ENCODE measurements at places on chromosomes 3 and 15.

GRCh38 chr15:57932348-57932747 lies 133.2 kb downstream of the ALDH1A2 start:
- DNase-seq = no peak

DNA sequence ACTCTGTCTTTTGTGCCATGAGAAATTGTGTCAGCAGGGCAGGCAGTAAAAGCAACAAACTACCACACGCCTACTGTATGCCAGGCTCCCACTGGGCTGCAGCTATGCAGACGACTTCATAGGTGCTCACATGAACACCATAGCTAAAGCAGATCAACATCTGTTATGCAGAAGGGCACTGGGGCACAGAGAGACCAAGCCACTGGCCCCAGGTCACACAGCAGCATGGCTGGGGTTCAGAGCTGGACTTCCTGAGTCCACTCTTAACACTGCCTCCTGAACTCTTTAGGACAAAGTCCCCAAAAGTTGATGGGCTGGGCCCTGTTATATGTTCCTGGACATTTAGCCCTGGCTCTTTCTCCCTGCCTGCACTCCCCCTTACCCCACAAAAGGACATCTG lies 12.4 kb downstream of the TPRA1 start:
- no peak for DNase-seq

GRCh38 chr15:69357773-69358771 lies 56.1 kb upstream of the KIF23 start:
- peak; percentile 58 for DNase-seq

DNA sequence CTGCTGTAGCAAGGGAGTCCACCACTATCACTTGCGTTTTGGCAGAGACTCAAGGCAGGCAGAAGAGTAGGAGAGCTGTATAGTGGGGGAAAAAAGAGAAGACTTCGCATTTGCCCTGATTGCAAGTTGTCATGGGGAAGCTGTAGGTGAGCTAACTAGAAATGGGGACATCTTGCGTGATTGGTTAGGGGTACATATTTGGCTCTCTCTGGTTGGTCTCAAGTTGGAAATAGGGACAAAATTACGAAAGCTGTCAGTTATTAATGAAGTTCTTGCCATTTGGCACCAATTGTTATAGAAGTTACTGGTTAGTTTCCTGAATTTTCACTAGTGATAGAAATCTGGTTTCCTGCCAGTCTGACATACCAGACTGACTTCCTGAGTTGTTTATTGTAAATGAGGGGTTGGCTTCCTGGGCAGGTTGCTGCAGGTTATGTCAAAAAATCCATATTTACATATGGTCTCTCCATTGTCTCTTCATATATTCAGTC lies 8.2 kb upstream of the SENP7 start:
- no peak for DNase-seq

GRCh38 chr3:56997675-56998074 lies 62.8 kb upstream of the SPATA12 start:
- DNase-seq = no peak

DNA sequence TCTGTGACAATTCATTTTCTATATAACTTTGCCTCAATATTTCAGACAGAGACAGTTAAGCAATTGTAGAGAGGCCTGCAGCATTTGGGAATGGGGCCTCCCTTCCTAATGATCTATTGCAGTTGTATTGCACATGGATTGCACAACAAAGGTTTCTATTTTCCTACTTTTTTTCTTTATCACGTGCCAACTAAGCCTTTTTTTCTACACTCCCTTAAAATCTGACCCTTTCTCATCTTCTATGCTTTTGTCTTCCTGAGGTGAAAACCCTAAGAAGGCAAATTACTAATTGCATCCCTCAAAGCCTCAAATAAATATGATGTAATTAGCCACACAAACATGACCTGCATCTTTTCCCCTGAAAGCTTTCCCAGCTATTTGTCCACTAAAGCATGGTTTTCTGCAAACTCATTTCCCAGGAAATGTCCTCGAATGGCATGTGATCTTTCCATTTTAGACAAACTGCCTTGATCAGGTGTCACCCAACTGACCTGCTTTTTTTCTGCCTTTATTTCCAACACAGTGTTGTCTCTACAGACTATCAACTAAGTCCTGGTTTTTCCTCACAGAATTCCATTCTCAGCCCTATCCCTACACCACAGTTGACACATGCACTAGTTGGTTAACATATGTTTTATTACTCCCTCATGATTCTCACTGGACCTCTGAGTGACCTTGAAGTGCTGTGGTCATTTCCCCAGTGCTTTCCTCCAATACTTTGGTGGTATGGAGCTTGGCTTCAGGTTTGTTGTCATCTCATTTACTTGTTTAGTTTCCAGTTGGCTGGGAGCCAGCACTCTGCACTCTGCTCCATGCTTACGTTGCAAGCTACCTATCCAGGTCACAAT lies 31.9 kb upstream of the TSC22D2 start:
- no peak for DNase-seq

DNA sequence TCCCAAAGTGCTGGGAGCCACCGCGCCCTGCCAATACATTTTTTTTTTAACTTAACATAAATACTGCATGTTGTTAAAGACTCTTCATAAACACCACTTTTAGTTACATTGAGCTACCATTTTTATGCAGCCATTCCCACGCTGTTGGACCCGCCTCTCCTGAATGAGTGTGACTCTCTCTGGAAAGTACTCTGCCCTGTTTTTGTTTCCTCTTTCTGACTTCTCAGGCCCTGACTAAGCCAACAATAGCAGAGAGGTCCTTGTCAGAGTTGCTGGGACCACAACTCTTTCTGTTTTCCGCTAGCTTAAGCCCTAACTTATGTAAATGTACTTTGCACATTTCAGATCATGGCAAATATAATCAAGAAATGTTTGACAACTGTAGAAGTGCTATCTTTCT lies 35.2 kb downstream of the PARP15 start:
- DNase-seq = no peak

DNA sequence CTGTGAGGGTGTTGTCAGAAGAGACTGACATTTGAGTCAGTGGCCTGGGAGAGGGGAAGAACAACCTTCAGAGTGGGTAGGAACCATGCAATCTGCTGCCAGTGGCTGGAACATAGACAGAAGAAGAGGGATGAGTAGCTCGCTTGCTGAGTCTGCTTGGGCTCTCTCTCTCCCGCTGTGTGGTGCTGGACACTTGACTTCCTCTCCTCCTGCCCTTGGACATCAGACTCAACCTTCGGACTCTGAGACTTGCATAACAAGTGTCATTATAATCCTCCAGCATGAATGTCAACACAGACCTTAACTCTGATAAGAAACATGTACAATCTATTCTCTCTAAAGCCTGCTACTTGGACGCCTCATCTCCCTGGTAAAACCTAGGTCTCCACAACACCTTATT lies 5.9 kb upstream of the NMD3 start:
- DNase-seq = no peak

- DNase-seq = peak; percentile 98
Measured at GRCh38 chr3:49007068-49007770, at the start of gene WDR6. Gene WDR6 (plus strand): TSS chr3:49007391. CDS start chr3:49007432, 41 bp downstream.

DNA sequence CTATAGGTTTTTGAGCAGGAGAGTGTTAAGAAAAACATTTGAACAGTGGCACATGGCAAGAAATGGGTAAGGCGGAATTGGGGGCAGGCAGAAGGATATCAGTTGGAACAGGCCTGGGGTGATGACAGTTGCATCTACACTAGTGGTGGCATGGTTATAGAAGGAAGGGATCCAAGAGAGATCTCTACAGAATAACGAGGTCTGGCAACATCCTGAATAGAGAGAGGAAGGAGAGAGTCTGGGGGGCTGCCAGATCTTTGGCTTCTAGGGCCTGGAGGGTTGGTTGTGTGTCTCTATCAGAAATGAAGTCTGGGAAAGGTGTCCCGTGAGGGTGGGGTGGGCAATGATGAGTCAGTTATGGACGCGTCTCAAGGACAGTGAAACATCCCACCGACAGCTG lies 26.3 kb downstream of the FSTL1 start:
- no peak for DNase-seq

- peak; percentile 18 for DNase-seq
Measured at GRCh38 chr15:29568840-29569532, 253.3 kb downstream of the TJP1 start.

DNA sequence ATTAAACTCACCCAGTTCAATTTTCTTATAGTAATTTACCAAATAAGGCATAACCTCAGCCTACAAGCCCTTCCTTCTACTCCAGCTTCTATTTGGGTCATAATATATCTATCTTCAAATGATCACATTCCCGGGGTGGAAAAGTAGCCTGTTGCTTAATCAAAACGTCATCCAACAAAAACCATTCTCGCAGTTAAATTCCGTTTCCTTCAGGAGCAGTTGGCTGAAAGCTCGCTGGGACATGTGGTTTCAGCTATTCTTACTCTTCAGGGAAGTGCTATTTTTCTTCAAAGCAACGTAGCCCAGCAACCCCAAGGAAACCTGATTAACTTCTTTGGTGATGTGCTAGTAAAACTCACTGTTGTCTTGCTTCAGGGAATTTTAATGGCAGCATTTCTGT lies 59.6 kb downstream of the MAGI1 start:
- peak; percentile 69 for DNase-seq

DNA sequence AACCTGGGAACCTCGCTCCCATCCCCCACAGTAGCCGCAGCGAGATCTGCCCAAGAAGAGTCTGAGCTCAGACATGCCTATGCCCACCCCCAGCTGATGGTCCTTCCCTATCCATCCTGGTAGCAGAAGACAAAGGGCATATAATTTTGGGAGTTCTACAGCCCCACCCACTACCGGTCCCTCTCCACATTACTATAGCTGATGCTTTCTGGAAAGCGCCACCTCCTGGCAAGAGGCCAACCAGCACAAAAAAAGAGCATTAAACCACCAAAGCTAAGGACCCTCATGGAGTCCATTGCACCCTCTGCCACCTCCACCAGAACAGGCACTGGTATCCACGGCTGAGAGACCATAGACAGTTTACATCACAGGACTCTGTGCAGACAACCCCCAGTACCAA lies 168.4 kb downstream of the MEGF11 start:
- no peak for DNase-seq

DNA sequence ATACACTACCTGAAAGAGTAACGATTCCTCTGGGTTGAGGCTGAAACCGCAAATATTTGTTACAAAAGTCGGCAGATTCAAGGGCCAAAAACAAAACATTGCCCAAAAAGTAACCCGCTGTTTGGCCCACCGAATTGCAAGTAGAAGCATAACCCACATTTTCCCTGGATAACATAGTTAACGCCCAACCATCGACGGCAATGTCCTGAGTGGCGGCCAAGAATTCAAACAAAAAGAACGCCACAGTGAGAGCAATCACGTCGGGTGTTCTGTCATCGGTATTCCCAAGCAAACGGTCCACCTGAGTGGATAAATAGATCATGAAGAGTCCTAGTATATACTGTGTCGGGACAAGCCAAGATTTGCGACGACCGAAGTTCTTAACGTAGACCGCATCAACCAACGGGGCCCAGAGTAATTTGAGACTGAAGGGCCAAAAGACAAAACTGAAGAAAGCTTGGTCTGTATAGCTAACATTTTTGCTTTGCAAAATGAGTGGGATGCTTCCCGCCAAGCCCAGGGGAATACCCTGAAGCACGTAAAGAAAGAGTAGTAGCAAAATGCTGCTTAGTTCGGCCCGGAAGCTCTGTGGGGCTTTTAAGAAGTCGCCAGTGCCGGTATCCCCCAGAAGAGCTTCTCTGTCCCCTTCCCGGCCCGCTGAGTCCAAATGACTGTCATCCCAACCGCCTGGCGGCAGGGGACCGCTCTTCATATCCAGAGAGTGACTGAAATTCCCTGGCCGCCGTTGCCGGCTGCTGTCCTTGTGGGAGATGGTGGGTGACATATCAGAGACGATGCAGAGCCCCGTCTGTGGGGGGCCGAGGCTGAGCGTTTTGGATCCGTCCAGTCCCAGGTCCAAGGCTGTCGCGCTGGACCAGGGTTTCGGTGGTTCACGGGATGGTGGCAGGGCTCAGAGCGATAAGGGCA lies 750 bp downstream of the SLC33A1 start:
- DNase-seq = peak; percentile 31
